T-helper 2 cell treated with Interferon-gamma antibody and Interleukin-4, amounts not matched to agents 5 μg/mL and 100 μg/mL, for 36 hours (primary cell): ENCODE measurements at places on chromosomes 4 and X.

DNA sequence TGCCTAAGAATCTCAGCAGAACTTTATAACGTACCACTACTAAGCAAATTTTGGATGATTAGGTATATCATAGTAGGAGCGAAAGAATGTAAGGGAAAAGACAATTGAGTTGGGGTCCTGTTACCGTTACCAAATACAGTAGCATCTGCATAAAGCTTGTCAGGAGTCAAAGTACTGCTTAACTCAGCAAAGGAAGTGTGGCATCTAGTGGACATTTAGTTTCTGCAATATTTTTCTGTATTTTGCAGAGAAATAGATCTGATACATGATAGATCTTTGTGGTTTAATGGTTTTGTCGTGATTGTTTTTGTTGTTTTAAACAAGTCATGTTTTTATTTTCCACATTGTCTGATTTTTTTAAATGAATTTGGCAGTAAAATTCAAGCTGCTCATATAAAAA is 81.0 kb upstream of the SMARCAD1 start:
- no peak for DNase-seq

DNA sequence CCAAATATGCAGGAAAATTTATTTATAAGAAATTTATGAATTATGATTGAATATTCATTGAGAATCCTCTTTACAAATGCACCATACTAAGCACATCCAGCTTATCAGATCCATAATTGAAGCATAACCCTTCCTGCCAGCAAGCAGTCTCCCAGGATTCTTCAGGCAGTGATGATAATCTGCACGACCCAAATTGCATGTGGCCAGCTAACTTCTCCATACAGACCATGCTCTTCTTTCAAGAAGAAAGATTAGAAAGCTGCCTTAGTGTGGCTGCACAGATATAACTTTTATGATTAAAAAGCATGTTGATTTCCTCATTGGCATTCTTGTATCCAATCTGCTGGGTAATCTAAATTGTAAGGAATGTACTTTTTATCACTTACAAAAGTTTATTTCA is 3.3 kb upstream of the CBR4 start:
- DNase-seq, result no peak

DNA sequence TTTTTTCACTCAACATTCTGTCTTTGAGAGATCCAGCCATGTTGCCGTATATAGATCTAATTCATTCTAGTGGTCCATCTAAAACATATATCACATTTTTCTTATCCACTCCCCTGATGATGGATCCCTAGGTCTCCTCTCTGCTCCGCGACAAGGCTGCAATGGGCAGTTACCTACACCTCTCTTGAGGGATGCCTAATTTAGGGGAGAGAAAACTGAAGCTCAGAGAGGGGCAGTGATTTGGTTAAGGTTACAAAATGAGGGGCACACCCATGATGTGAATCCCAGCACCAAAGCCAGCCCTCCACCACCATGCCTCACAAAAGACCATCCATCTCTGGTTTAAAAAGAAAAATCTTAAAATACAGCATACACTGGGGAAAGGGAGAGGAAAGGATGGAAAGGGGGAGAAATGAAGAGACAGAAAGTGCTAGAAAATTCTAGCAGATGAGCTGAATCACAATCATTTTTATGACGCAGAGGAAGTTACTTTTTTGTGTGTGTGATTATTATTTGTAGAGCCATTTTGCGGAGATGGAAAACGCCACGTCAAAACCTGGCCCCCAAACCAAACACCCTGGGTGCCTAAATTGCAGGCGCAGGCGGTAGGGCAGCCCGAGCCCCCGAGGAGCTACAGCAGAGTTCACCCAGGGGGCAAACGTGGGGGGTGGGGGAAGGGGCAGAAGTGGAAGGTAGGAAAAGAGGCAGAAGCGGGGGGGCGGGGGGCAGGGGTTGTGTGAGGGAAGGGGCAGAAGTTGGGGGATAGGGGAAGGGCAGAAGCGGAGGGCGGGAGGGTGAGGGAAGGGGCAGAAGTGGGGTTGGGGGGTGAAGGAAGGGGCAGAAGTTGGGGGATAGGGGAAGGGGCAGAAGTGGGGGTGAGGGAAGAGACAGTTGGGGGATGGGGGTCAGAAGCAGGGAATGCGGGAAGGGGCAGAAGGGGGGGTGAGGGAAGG is 1.3 kb upstream of the TSPYL2 start:
- no peak for DNase-seq

- no peak for DNase-seq
These were observed 182.9 kb upstream of the NHS start for GRCh38 chrX:17192106-17192505.

GRCh38 chr4:145736241-145736831 is 56.4 kb downstream of the C4orf51 start:
- DNase-seq, result no peak

GRCh38 chr4:127631420-127631819 is 1.3 kb upstream of the INTU start:
- no peak for DNase-seq

DNA sequence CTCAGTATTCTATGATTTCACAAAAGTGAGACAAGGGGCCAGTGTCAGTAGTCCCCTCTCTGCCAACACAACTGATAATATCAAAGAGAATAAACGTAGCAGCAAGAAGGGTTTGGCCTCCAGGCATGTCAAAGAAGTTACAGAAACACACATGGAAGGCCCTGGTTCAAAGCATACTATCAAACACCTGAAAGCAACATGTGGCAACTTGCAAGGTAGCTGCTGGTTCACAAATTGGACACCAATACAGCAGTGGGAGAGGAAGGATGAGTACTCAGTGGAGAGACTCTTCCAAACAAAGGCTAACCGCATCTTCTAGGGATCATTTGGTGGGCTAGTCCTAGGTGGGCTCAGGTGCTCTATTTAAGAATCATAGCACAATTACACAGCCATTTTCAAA is 74.9 kb upstream of the MAOA start:
- DNase-seq, result no peak

- no peak for DNase-seq
These were observed 105.6 kb downstream of the EFNB1 start for GRCh38 chrX:68934421-68934820.

DNA sequence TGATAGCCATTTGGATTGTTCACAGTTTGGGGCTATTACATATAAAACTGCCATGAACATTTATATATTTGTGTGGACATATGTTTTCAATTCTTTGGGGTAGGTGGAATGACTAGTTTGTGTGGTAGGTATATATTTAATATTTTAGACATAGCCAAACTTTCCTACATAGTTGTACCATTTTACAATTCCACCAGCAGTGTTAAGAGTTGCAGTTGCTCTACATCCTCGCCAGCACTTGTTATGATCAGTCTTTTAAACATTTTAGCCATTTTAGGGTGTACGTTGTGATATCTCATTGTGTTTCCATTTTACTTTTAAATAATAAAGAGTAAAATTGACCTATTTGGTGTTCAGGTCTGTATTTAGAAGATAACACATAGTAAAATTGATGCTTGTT is 76.6 kb downstream of the ZFX start:
- no peak for DNase-seq

DNA sequence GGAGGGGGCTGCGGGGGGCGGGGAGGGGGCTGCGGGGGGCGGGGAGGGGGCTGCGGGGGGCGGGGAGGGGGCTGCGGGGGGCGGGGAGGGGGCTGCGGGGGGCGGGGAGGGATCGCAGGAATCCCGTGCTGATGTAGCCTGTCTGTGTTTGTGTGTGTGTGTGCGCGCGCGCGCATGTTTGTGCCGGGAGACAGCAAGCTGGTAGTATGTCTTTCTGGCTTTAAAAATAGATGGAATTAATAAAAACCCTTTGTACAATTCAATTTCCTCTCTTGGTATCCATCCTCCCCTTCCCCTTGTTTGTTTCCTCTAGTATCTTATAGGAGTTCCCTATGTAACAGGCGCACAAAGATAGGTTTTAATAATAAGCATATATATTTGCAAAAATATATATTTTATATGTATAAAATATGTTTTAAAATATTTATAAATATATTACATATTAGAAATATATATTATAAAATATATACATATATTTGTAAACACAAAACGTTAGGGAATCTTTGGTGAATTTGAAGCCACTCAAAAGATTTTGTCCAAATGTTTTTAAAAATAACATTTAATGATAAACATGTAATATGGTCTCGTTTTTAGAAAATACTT is 782 bp downstream of the ARHGAP24 start:
- DNase-seq, result no peak

DNA sequence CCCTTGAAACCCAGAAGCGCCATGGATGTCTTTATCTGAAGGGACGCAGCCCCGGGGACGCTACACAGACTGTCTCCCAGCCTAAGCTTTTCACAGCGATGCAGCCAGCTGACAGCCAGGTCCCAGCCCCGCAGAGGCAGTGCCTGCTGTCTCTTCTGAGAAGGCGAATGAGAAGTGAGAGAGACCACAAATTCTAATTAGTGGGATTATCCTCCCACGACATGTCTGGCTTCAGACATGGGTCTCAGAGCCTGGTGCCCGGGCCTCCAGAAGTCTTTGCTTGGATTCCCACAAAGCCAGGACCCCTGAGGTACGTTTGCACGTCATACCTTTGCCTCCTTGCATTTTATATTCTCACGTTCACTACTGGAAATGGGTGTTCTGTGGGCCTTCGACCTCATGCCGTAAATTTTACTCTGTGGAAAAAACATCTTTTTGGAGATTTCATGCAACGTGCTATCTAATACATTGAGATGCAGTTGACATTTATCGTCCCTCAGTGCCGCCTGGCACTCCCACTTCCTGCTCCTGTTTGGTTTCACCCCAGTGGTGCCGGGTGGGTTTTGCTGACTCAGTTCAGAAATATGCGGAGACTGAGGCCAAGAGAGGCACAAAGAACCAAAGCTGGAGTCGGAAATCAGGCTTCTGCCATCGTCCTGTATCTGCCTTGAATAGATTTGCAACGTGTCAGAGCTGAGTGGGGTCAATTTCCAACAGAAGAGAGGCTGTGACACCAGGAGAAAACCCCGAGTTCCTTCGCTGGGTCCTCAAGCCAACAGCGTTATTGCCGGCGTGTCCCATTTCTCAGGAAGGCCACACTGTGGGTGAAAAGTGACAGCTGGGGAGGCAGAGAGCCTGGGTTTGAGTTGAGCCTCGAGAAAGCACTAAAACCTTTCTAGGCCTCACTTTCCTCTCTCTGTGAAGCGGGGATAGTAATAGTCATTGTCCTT is 114.4 kb downstream of the STK32B start:
- DNase-seq, result no peak

DNA sequence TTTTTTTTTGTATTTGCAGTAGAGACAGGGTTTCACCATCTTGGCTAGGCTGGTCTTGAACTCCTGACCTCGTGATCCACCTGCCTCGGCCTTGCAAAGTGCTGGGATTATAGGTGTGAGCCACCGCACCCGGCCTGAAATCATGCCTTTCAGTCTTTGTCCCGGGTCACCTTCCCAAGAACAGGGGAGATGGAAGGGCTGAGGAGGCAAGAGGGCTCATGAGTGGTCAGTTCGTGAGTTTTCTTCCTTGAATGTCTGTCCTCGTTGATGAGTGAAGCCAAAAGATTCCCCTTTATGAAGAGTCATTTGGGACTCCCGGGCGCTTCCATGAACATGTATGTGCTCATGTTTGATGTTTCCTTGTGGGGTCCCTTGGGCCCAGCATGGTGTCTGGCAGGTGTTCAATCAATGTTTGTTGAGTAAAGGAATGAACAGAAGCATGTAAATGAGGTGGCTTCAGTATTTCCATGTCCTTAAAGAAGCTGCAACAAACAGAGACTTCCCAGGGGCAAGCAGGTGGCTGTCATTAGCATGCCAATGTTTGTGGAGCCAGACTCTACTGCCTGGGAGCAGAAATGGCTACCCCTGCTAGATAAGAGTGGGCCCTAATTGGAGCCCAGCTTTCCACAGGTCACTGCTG is 3.4 kb upstream of the SEPTIN6 start:
- DNase-seq, result no peak

- no peak for DNase-seq
These were observed 95.3 kb upstream of the MCF2 start for GRCh38 chrX:139803224-139803623.

GRCh38 chr4:155032521-155033229 is 175.8 kb upstream of the NPY2R start:
- DNase-seq, result no peak

DNA sequence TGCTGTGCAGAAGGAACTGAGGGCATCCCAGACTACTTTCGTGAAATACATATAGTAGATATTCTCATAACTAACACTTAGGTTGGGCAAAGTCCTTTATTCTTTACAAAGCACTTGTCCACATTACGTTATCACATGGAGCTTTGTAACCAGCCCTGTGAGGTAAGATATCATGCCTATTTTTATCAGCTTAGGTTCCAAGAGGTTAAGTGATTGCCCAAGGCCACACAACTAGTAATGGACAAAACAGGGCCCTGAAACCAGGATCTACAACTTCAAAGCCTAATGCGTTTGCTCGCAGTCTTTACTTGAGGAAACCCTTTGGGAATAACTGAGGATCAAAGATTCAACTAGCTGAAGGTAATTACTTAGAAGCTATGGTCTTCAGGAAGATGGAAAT is 261.5 kb downstream of the GPC3 start:
- no peak for DNase-seq

DNA sequence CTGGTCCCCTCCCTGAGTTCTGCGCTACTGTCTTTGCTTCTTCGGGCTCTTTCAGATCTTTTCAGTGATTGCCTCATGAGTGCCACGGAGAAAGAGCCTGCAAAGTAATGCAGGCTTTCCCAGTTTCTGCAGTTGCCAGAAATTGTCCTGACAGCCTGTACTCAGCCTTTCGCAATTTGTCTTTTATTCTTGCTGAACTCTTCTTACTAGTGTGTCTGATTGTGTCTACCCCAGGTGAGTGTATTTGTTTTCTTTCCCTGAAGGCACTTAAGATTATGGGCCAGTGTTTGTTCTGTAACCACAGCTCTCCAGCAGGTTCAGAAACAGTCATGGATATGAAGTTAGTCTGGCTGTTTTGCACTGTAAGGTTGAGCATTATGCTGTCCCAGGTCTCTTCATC is 47.1 kb downstream of the FAM193A start:
- DNase-seq, result no peak

GRCh38 chr4:158873795-158874401 is 105.1 kb downstream of the FNIP2 start:
- peak; percentile 26 for DNase-seq

- peak; percentile 55 for DNase-seq
These were observed 12.0 kb upstream of the CD38 start for GRCh38 chr4:15765910-15766697.

DNA sequence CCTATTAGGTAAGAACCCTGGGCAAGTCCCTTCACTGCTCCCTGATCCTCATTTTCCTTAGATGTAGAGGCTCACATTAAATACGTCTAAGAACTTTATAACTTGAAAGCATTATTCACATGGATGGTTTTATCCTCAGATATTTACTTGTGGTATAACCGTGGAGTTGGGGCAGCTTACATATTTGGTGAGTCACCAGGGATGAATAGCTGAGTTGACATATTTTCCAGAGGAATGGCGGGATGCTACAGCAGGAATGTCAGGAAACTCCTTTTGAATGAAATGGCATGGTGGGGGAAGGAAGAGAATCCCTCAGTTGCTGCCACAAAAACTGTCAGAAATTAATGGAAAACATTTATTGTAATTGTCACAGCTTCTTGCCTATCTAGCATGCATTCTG is 165.3 kb upstream of the RPS6KA3 start:
- DNase-seq, result no peak

- DNase-seq, result no peak
These were observed 287.7 kb upstream of the EMCN start for GRCh38 chr4:100805538-100805937.
